NCI-H2029 treated with DMSO at 0.1 percent for 48 hours (cell line): ENCODE measurements at places on chromosomes 6 and 20.
A peak's percentile ranks its signal among the peaks of the same experiment; 100 is the strongest.

- DNase-seq = no peak
Measured at GRCh38 chr6:154086510-154086909, 47.5 kb downstream of the OPRM1 start.

GRCh38 chr6:31567531-31568370 lies 4.3 kb upstream of the LTA start:
- DNase-seq = no peak

DNA sequence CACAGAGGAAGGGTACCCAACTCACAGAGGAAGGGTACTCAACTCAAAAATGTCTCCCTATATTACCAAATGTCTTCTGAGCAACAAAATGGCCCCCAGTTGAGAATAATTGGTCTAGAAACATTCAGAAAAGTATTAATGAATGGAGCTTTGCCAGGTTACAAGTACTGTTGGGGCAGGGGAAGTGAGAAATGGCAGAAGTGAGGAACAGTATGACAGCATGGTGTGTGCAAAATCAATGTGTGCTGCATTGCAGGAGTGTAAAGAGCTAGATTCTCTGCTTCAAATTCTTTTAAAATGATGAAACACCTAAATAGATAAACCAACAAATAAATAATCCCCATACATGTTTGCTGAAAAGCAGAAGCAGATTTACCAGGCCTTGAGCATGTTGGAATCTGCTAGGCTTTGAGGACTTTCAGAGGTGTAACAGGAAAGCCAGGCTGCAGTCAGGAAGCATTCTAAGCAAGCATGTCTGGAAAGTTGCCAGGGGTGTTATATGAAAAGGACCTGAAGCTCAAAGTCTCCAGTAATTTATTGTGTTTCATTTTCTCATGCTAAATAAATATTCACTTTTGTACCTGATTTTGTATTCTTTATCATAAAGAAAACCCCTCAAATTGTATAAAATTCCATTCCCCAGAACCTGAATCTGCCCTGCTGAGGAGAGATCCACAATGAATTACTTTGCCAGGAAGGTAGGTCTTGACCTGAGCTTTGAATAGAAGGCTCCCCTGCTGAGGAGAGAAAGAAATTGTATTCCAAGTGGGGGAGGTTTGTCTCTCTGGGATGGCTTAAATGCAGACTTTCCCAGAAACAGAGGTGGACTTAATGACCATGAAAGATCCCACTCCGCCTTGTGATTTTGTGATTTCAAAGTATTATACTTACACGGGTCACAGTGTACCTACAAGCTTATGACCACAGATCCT lies 265.0 kb upstream of the MARCKS start:
- peak; percentile 95 for DNase-seq

- DNase-seq = no peak
Measured at GRCh38 chr6:42084889-42085288, 34.6 kb downstream of the TAF8 start.

DNA sequence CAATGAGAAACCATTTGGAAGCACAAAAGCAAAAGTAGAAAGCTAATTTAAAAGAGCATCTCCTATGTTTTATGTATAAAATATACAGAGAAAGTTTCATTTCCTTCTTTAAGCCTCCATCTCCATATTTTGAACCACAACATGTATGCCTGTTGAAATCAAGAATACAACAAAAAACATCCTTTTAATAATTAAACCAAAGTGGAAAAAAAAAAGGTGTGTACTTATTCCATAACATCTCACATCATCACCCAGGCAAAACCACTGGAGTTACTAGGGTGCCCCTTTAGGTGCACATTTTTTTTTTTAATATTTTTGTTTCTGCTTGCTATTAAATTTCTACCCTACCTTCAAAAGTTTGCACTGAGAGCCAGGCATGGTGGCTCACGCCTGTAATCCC lies 43.0 kb downstream of the EDN1 start:
- no peak for DNase-seq

DNA sequence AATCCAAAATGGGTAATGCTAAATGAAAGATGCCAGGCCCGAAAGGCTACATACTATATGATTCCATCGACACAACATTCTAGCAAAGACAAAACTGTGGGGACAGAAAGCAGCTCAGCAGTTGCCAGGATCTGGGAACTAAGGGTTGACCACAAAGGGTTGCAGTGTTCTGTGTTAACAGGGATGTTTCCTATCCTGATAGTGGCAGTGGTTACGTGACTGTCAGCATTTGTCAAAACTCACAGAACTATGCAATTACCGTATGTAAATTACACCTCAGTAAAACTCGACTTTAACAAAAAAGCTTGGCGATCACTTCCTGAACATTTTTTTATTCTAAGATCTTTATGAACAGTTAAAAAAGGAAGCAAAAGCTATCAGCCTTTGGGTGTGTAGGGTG lies 83.9 kb downstream of the BANF2 start:
- DNase-seq = no peak

DNA sequence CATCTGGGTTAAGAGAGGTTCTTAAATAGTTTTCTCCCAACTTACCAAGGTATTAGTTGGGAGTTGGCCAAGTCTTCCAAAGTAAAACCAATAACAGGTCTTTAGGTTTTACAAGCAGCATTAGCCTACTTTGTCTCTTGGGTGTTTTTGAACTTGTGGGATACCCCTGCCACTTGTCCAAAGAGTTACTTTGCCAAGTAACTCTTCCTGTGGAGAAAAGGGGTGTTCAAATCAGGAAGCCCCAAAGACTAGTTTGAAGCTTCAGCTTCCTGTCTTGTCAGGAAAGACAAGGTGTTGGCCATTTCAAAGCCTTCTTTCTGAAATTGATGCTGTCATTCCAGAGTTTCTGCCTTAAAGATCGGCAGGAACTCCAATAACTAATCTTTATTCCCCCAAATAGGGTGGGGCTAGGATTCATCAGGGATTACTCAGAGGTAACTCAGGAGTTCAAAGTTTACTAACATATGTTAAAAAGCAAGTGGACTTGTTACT lies 822 bp downstream of the RAB22A start:
- DNase-seq = no peak

GRCh38 chr20:49286689-49287551 lies 9.1 kb upstream of the ZNFX1 start:
- DNase-seq = no peak

DNA sequence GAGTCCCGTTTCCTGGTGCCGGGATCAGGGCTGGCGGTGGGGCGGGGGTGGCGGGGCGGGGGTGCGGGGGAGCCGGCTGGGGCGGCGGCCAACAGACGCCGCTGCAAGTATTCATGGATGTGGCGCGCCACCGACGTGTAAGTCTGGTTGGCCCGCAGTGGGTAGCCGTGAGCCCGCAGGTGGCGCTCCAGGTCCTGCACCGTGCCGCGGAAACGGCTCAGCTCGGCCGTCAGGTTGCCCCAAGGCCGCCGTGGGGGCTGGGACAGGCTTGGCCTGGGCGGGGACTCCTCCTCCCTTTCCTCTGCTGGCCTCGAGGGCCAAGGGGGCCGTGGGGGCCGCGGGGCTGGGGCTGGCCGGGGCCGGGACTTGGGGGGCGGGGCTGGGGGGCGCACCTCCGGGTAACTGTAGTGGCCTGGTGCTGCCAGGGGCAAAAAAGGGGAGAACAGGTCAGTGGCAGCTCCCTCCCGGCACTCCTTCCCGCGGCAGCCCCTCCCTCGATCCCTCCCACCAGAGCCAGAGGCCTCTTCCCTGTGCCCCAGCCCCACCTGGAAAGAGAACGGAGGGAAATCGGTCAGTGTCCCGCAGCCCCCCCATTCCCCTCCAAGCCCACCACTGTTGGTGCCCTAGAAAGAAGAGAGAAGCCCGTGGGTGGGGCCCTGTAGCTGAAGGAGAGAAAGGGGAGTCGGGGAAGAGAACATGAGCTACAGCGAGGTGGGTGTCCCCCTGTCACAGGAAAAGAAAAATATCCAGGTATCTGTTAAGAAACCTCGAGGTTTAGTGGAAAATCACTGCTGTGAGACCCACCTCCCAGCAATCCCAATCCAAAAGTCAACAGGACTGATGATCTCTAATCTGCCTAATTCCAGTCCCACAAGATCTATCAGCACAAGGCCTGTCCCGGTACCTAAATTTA lies 21.3 kb downstream of the TNXB start:
- DNase-seq = no peak

DNA sequence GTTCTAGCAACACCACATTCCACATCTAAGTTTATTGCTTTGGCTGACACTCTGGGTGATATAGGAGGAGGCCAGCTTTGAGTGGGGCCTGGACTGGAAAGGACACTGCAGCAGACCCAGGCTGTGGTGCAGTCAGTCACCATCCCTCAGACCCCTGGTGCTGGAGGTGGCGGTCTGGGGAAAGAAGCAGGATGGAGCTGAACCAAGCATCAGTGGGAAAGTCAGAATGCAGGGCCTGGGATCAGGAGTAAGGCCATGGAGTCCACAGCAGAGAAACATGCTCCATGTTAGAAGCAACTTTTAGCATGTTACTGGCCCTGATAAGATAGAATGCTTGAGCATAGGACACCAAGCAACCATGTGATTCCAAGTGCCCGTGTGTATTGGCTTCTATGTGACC lies 5.9 kb downstream of the HLA-A start:
- no peak for DNase-seq

DNA sequence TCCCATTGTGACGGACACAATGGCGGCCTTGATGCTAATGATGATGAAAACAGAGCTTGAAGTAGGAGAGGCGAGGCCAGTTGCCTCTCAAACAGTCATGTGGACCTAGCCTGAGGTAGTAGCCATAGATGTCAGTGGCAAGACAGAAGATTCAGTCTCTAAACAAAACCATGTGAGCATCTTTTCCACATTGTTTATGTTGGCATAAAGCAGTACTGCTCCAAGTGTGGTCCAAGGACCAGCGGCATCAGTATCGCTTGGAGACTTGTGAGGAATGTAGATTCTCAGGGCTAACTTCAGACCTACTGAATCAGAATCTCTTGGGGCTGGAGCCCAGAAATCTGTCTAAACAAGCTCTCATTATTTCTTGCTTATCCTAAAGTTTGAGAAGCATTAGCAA lies 312.8 kb upstream of the JAG1 start:
- DNase-seq = no peak
